ENCODE measurements at places on chromosomes 2 and 18. TPM values are rescaled to one million over a fixed set of nuclear protein-coding genes. Genes with fewer than 3 reads are reported as not detected.

- H3K36me3 ChIP-seq: peaks cover 2% of the 10 kb centered on the region
- no peak overlapping the region for H3K4me3 ChIP-seq
- DNase-seq: no peak
Measured at GRCh38 chr2:234258562-234259141, 208.2 kb downstream of the SPP2 start.

The ANKRD62 gene
- not detected for total RNA-seq

GRCh38 chr2:137238065-137238464, 472.7 kb downstream of the THSD7B start:
- no peaks in the 10 kb centered on the region for H3K36me3 ChIP-seq
- DNase-seq: no peak
- H3K27me3 ChIP-seq: no peaks in the 10 kb centered on the region

DNA sequence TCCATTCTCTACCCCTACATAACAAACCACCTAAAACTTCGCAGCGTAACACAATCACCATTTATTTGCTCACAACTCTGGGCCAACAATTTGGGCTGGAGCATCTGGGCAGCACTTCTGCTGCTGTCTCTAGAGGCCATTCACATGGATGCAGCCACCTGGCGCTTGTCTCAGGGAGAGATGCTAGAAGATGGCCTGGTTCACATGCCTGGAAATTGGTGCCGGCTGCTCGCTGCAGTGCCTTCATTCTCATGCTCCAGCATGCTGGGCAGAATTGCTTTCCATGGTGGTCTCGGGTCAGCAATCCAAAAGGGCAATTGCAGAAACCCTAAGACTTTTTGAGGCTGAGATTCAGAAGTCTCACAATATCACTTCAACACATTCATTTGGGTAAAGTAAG, 157.4 kb downstream of the SUCLG1 start:
- no peak for DNase-seq
- no peak overlapping the region for H3K4me3 ChIP-seq
- H3K36me3 ChIP-seq: no peaks in the 10 kb centered on the region
- H3K27ac ChIP-seq: no peak overlapping the region
- H3K27me3 ChIP-seq: peaks cover 39% of the 10 kb centered on the region

DNA sequence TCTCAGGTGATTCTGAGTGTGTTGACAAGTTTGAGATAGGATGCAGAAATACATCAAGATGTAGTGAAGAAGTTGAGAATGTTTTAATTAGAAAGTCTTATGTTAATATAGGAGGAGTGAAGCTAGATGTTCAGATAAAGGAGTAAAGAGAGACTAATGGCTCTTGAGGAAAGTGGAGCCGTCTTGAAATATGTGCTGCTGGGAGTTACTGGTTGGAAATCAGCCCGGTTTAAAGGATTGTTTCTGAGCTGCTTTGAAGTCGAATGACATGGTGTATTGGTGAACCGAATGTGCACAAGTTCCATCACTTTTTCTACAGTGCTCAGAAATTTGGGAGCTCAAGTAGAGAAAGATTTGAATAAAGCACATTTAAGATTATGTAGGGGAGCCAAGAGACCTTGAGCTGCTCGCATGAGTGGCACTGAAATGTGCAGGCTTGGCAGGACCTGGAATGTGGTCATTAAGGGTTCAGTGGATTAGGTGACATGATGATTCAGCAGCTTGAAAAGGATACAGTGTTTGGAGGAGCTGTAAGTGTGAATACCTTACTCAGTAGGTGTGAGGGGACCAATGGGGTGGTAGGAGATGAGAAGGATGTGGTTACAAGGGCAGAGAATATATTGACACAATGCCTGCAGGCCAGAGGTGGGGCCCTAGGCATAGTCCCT, 68.6 kb downstream of the CAB39 start:
- peaks cover 8% of the 10 kb centered on the region for H3K36me3 ChIP-seq
- peak overlapping the region; percentile 74 for H3K4me3 ChIP-seq

DNA sequence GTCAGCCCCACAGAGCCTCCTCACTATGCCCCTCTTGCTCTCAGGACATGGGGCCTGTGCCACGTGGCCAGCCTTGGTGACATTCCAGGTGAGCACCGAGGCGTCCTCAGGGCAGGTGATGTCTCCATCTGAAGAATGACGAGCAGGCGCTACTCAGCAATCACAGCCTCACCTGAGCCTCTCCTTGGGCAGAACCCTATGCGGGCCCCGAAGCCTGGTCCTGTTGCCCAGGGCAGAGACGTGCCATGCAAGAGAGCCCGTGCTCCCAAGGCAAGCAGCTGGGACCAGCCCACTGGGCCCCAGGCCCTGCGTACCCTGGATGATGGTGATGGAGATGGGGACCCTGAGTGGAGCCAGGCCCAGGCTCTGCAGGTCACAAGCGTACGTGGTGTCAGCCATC, 32.5 kb upstream of the SELENOI start:
- no peak overlapping the region for H3K4me3 ChIP-seq
- no peak for DNase-seq
- peaks cover 2% of the 10 kb centered on the region for H3K36me3 ChIP-seq
- H3K27me3 ChIP-seq: no peaks in the 10 kb centered on the region
- H3K4me1 ChIP-seq: peaks cover 2% of the 10 kb centered on the region

- H3K36me3 ChIP-seq: no peaks in the 10 kb centered on the region
- DNase-seq: no peak
- H3K4me3 ChIP-seq: no peak overlapping the region
Measured at GRCh38 chr2:146385031-146385430, 1459.8 kb upstream of the ACVR2A start.

GRCh38 chr2:144520756-144521487, 1.0 kb upstream of the ZEB2 start:
- peaks cover 7% of the 10 kb centered on the region for H3K36me3 ChIP-seq
- H3K27me3 ChIP-seq: peaks cover 36% of the 10 kb centered on the region
- H3K27ac ChIP-seq: no peak overlapping the region
- no peak for DNase-seq

The EIF2AK3 gene
- total RNA-seq: 34.9 TPM

DNA sequence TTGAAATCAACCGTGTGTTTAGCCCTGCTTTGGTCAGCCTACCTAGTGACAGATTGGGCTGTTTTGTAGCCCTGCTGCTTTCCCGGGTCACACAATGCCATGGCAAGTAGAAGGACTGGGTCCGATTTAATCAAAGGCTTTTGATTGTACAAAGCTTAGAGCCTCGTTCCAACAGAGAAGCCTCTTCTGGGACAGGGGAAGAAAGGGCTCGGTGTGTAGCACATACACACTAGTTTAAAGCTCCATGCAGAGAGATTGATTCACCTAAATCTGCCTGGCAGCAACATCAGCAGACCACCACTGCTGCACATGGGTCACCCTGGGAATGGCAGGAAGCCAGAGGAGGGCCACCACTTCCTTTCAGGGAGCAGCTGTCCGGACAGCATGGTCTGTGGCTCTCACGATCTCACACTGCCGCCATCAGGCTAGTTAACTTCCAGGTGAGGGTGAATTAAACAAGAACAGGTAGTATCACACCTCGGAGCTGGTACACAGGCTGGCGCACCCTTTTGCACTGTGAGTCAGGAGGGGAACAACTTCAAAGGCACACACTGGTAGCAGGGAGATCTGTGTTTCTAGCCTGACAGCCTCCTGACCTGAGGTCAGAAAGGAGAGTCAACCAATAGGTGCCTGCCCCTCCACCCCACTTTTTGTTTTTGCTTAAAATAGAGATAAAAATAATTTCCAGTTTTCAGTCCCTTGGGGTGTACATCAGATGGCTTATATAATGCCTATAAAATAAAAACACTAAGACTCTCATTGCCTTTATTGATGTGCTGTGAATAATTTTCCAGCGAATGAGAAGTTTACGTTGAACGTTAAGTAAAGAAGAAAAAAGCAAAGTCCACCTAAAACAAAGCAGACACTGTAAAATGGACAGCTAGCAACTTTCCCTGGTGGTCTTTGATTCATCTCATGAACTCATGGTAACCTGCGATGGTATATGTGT, 108.5 kb downstream of the CDCA7 start:
- no peaks in the 10 kb centered on the region for H3K36me3 ChIP-seq
- no peaks in the 10 kb centered on the region for H3K4me1 ChIP-seq
- no peak overlapping the region for H3K4me3 ChIP-seq
- H3K27ac ChIP-seq: no peak overlapping the region

DNA sequence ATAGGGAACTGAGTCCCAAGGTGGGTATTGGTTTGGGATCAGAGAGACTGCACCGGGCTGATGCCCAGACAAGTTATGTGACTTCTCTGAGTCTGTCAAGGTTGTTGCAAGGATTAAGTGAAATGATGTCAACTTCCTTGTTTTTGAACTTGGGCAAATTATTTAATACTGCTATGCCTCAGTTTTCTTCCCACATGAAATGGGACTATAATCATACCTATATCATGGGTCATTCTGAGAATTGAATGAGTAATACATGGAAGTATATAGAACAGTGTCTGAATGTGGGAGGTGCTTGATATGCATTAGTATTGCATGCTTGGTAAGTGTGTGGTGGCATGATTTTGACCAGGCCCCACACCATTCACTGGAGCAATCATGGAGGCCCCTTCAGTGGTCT, 99.0 kb downstream of the PRKCE start:
- no peak overlapping the region for H3K4me3 ChIP-seq
- DNase-seq: no peak
- H3K27ac ChIP-seq: no peak overlapping the region
- H3K36me3 ChIP-seq: no peaks in the 10 kb centered on the region
- H3K27me3 ChIP-seq: no peaks in the 10 kb centered on the region

The TBR1 gene
- total RNA-seq: not detected

GRCh38 chr2:69036926-69037325, 23.9 kb downstream of the ANTXR1 start:
- H3K36me3 ChIP-seq: no peaks in the 10 kb centered on the region
- no peak for DNase-seq
- no peaks in the 10 kb centered on the region for H3K4me1 ChIP-seq
- H3K4me3 ChIP-seq: no peak overlapping the region
- no peak overlapping the region for H3K27ac ChIP-seq

The OST4 gene
- 284 TPM for total RNA-seq

The IL18R1 gene
- total RNA-seq: 31.7 TPM

The PPM1B gene
- 72.7 TPM for total RNA-seq

DNA sequence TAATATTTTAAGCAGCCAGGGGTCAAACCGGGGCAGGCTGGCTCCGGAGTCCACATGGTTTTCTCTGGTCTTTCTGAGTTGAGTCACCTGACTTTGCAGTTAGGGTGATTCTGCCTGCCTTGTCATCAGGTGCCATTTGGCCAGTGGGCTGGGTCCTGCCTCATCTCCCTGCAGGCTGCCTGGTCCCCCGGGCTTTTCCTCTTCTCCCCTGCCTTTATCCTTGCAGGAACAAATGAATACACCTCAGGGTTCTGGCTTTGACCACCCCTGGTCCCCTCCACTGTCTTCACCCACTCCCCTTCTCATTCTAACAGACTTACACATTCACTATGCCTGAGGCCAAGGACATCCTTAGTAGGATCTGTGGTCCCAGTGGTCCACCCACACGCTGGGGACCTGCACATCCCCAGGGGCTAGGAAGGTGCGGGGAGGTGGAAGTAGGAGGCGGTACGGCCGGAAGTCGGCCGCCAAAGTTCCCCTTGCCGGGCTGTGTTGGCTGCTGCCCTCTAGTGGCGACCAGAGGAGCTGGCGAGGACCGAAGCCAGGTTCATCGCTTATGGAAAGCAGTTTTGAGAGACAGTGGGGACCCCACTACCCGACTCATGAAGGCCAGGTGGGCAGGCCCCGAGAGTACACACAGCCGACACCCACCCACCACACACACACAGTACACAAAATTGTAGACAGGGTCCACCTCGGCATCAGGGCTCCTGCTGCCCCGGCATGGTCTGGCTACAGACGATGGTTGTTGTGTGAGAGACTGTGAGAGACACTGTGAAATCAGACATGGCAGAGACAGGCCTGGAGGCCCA, 6.3 kb upstream of the TEX261 start:
- H3K36me3 ChIP-seq: no peaks in the 10 kb centered on the region
- peaks cover 8% of the 10 kb centered on the region for H3K4me1 ChIP-seq
- H3K27me3 ChIP-seq: peaks cover 9% of the 10 kb centered on the region
- DNase-seq: peak; percentile 67

The GAL3ST2 gene
- 2.2 TPM for total RNA-seq

- peak overlapping the region; percentile 24 for H3K27ac ChIP-seq
- H3K36me3 ChIP-seq: peaks cover 4% of the 10 kb centered on the region
Measured at GRCh38 chr2:25672494-25673299, 680 bp downstream of the DTNB start.

- no peak for DNase-seq
- H3K4me3 ChIP-seq: peak overlapping the region; percentile 96
- H3K4me1 ChIP-seq: peaks cover 16% of the 10 kb centered on the region
- H3K36me3 ChIP-seq: peaks cover 2% of the 10 kb centered on the region
- no peaks in the 10 kb centered on the region for H3K27me3 ChIP-seq
Measured at GRCh38 chr2:27133195-27133875, 1.1 kb downstream of the PREB start.

DNA sequence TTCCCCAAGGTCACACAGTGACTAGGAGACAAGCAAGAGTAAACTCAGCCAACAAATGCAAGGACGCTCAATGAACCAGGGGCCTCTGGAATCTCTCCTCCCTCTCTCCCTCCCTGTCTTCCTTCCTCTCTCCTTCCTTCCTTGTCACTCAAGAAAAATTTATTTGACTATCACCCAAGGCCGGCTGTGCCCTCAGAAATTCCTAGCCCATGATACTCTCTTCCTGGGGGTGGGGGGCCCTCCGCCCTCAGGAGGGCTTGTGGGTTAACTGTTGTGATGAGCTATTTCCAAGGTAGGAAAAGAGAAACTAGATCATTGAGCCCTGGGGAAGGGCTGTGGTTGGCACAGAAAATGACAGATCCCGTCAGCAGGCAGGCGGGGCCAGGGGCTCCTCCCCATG, 21.7 kb downstream of the INHBB start:
- no peaks in the 10 kb centered on the region for H3K4me1 ChIP-seq
- no peak for DNase-seq
- H3K27ac ChIP-seq: no peak overlapping the region
- no peaks in the 10 kb centered on the region for H3K36me3 ChIP-seq
- peaks cover 37% of the 10 kb centered on the region for H3K27me3 ChIP-seq

The ANKAR gene
- 8.0 TPM for total RNA-seq

The PARD3B gene
- total RNA-seq: 1.5 TPM

The PTPN18 gene
- total RNA-seq: 53.2 TPM

GRCh38 chr18:49002045-49002444, 51.3 kb upstream of the SMAD7 start:
- peak overlapping the region; percentile 54 for H3K27ac ChIP-seq
- peaks cover 18% of the 10 kb centered on the region for H3K4me1 ChIP-seq
- H3K36me3 ChIP-seq: no peaks in the 10 kb centered on the region
- no peak for DNase-seq

The ACTG2 gene
- total RNA-seq: not detected

Measured in T-helper 17 cell (primary cell).